ENCODE measurements at places on chromosomes 6 and 20. TPM values are rescaled to one million over a fixed set of nuclear protein-coding genes. Genes with fewer than 3 reads are reported as not detected.

DNA sequence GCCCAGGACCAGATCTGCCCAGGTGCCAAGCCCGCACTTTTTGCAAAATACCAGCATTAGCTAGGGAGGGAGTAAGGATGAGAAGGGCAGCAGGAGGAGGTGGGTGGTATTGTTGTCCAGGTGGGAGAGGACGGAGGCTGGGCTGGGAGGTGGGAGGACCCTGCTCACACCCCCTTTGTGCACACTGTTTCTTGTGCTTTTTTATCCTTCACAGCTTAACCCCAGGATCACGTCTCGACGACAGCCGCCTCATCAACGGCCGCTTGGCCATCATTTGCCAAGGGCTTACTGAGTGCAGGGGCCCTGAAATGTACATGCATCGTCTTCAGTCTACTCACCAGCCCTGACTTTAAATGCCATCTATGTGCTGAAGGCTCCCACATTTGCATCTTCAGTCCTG is 12.1 kb upstream of the TGM2 start:
- DNase-seq, result no peak

Gene SLC32A1
- total RNA-seq, result not detected

Gene LRRC73
- not detected for total RNA-seq

DNA sequence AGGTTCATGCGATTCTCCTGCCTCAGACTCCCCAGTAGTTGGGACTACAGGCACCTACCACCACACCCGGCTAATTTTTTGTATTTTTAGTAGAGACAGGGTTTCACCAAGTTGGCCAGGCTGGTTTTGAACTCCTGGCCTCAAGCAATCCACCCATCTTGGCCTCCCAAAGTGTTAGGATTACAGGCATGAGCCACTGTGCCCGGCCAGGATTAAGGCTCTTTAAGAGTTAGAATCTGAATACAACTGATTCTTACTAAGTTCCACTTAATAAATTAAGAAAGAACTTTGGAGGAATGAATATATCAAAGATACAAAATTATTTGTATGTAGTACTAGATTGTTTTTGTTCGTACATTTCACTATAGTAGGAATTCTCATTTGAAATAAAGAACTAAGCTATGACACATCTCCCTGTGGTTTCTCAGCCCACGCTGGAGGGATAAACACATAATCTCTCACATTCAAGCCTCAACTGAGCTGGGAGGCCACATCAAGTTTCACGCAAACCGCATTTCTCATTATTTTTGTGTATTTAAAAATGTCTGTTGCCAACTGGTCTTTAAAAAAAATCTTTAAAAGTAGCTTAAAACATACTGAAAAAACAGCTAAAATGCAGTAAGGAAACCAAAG is 34.2 kb downstream of the DTNBP1 start:
- no peak for DNase-seq

- DNase-seq, result no peak
Measured at GRCh38 chr6:29589423-29590048, 4.6 kb downstream of the OR2H2 start.

DNA sequence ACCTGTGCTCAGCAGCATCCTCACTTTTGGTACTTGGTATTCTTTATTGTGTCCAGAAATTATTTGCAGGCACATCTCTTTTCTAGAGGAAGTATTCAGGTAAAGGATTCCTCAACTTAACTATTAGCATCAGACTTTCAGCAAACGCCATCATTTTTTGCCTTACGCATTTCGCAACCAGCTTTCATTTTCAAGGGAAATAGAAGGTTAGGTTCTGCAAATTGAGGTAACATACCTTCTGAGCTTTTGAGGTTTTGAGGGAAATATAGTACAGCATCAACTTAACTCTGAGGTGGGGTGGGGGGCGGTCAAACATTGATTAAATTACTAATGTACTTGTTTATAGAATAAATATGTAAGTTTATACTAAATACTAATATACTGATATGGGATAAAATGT is 243.6 kb upstream of the RIMS1 start:
- DNase-seq, result no peak

DNA sequence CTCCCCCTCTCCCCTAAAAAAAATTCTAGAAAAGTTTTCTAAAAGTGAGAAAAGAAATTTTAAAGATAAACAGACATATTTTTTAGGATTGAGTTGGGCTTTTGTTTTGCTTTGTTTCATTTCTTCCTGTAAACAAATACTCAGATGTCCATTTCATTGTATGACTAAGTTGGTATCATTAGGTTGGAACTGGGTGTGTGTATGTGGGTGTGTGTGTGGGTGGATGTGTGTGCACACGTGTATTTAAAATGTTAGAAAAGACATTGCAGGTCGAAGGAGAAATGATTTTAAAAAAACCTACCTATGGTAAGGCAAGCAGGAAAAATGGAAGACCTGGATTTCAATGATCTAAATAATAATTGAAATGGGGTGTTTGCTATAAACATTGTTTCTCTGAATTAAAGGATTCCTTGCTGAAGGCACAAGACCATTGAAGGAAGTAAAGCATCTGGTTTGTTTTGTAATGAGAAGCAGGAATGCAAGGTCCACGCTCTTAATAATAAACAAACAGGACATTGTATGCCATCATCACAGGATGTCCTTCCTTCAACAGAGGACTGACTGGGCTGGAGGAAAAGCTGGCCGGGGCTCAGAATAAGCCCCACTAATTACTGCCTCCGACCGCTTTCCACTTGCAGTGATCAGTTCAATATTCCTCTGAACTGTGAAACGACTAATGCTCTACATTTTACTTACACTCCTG is 996 bp upstream of the PRDM1 start:
- no peak for DNase-seq

DNA sequence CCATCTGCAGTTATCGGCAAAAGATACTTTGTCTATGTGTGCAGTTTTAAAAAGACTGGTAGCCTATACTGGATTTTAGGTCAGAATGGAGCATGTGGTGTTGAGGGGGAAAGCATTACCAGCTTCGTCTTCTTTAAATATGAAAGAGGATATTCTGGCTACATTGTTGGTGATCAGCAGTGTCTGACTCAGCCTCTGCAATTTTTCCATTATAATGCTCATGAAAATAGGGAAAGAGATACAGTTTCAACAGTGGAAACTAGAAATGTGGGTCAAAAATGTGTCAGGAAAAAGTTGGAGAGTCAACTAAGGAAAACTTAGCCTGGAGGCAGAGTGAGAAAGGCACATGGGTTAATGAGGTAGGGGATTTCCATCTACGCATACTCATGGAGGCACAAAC is 45.2 kb downstream of the HDGFL1 start:
- no peak for DNase-seq

Gene TREM2
- not detected for total RNA-seq

Gene PKHD1
- 1.7 TPM for total RNA-seq

DNA sequence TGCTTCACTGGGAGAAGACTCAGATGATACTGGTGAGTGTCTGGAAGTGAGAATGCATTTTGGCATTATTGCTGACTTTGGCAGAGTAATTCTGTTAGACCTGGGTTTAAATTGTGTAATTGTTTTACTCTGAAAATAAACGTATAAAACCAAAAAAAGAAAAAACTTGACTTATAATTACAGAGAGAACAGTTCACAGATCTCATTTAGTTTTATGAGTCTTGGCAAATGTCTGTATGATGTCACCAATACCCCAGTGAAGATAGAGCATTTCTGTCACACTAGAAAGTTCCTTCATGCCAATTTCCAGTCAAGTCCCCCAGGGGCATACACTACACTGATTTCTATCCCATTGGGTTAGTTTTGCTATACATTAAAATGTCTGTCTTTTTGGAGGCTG is 67.3 kb downstream of the SMAP1 start:
- no peak for DNase-seq

Gene LY6G6F
- total RNA-seq, result not detected

- DNase-seq, result no peak
Measured at GRCh38 chr6:62669831-62670230, 383.8 kb upstream of the KHDRBS2 start.

DNA sequence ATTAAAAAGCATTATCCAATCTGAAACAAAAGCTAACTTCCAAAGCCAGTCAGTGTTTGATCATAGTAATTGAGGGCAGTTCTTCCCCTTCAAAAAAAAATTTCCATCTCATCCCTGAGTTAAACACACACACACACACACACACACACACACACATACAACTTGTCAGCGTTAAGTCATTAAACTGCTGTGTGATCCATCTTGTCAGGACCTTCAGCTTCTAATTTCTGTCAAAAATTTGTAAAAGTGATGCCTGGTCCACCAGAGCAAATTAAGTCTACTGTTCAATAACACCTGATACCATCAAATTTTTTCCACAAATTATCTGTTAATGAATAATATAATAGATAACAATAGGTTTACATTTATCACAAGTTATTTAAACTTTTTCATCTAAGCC is 198.7 kb downstream of the GPX5 start:
- no peak for DNase-seq

DNA sequence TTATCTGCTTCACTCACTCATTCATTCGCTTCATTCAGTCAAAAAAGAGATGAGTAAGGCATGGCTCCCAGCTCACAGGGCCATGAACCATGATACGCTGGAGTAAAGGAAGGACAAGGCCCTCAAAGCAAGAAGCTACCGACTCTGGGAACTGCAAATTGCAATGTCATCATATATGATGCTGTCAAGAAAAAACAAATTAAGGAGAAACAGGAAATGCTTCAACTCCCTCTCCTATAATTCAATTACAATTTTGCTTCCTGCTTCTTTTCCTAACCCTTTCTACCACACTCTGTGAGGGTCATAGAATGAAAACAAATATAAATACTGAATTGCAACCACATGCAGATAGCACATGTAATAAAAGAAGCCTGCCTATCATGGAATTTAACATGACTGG is 725.7 kb upstream of the FLRT3 start:
- DNase-seq, result no peak

DNA sequence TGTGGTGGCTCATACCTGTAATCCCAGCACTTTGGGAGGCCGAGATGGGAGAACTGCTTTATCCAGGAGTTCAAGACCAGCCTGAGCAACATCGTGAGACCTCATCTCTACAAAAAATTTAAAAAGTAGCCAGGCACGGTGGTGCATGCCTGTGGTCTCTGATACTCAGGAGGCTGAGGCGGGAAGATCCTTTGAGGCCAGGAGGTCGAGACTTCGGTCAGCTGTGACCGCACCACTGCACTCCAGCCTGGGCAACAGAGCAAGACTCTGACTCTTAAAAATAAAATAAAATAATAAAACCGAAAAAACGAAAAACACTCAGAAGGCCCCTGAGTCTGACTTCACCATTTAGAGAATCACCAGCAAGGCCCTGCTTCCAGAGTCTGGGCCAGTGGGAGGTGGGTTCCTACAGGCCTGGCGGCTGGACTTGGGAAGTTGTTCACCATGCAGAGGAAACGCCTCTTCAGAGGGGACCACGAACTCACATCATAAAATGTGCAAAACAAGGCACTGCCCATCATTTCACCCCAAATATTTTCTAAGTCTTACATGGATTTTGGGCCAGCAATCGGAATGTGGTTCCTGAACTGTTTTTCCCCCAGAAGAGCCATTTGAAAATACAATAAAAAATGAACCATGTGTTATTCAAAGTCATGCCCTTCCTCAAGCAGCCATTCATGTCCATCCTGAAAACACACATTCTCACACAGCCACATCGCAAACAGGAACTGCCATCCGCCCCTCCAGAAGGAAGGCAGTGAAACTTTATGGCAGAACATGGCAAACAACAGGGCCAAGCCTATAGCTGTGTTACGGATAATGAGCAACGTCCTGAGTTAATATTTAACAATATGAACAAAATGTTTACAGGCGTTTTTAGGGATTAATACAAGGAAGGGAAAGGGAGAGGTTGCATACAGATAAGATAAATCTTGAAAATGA is 57.8 kb downstream of the SLC22A23 start:
- DNase-seq, result no peak

DNA sequence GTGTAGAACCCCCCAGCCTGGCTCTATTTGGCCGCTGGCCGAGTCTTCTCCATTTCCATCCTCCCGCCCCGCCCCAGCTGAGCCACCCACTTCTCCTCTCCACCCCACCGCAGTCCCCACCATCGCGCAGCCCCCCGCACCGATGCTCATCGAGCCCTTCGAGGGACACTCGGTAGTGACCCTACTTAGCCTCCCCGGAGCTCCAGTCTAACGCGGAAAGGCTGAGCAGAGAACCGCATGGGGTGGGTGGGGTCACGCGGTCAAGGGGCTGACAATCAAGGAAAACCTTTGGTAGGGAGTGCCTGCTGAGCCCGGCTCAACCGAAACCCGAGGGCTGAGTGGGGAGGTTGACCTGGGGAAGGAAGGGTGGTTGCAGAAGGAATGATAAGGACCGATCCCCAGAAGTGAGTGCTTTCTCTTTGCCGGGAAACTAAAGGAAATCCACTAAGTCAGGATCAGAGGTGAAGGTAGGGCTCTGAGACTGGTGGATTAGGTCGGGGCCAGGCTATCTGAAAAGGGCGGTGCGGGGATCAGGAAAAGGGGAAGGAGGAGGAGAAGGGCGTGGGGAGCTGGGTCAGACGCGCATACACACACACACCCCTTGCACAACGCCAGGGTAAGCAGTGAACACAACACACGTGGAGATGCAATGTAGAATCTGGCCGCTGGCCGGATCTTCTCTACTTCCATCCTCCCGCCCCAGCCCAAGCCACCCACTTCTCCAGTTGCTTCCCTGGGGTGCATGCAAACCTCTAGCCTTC is 49.8 kb downstream of the CPXM1 start:
- no peak for DNase-seq

- no peak for DNase-seq
Measured at GRCh38 chr20:24506146-24506545, 36.7 kb downstream of the SYNDIG1 start.

- DNase-seq, result no peak
Measured at GRCh38 chr20:44089987-44090674, 96.9 kb downstream of the JPH2 start.

GRCh38 chr6:101178748-101179147 is 214.8 kb upstream of the GRIK2 start:
- DNase-seq, result no peak

DNA sequence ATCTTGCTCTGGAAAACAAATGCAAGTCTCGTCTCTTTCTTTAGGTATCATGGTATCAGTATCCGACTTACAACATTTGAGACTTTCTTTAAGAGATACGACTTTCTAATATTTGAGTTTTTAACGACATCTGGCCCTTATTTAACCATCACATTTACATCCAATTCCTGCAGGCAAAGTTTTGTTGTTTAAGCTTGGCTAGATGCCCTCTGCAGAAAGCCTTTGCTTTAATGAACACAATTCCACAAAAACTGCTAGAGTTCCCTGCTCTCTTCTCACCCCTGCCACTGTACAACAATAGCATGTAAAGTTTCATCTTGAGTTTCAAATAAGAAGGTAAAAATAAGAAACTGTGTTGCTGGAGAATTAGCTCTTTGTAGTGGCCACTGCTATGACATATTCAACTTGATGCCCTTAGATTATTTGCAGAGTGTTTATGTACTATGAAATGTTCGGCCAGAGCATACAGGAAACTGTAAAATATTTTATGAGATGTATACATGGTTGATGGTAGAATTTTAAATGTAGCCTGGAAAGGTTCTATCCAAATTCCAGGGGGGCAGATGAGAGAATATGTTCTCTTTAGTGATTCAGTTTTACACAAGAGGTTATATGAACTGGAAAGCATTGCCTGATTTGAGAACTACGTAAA is 438.6 kb downstream of the CDC5L start:
- DNase-seq, result no peak

- DNase-seq, result no peak
Measured at GRCh38 chr6:72466971-72467566, 154.8 kb upstream of the KCNQ5 start.
